ENCODE measurements at places on chromosomes 11 and 22. TPM values are rescaled to one million over a fixed set of nuclear protein-coding genes. Genes with fewer than 3 reads are reported as not detected.

The HYLS1 gene
- 4.4 TPM for total RNA-seq

DNA sequence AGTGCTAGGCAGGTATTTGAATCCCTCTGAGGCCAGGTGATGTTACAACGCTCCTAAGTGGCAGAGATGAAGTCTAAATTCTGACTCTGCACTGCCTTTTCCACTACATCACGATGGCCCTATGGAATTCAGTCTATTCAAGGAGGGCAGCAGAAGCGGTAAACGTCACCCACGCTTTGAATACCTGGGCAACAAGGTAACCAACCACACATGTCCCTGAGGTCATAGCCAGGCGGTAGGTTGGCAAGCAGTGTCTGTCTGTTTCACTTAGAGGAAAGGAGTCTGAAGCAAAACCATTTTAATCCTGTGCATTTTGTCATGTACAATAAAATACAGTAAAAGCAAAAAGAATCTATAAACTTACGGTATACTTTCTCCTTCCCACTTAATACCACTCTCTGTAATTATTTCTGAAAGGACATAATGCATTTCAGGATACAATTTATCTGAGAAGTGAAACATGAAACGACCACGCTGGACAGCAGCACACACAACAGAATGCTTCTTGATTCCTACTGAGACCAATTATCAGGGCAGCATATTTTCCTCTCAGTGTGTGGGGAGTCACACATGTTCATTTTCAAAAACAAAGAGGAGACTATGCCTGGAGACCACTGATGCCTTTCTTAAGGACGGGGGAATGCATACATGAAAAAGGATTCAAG lies 51.3 kb downstream of the PRDM10 start:
- no peak for DNase-seq

- no peak for DNase-seq
These were observed 48.2 kb downstream of the BSX start for GRCh38 chr11:122933416-122933815.

DNA sequence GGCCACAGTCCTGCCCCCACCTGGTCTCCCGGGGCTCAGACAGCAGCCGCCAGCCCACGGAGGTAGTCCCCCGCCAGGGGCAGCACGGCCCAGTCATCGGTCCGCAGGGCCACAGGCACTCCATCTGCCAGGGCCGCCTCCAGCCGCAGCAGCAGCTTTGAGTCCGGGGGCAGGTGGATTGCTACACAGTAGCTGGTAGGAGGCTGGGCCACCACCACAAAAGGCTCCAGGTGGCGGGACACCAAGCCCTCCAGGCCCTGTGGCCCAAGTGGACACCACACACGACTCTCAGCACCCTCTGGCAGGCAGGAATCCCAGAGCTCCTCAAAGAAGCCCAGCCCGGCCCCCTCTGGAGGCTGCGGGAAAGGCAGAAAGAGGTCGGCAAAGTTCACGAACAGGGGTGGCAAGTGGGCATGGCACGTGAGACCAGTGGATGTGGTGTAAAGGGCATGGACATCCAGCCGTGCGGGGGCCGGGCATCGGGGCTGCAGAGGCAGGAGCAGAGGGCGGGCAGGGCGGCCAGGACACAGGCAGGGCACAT lies 2.9 kb downstream of the AP5B1 start:
- DNase-seq: no peak

The PVALB gene
- total RNA-seq: 0.99 TPM

GRCh38 chr11:7896009-7896785 lies 34.9 kb downstream of the OR10A6 start:
- DNase-seq: no peak

- DNase-seq: peak; percentile 59
These were observed 320 bp upstream of the PHLDA2 start for GRCh38 chr11:2929531-2929949.

DNA sequence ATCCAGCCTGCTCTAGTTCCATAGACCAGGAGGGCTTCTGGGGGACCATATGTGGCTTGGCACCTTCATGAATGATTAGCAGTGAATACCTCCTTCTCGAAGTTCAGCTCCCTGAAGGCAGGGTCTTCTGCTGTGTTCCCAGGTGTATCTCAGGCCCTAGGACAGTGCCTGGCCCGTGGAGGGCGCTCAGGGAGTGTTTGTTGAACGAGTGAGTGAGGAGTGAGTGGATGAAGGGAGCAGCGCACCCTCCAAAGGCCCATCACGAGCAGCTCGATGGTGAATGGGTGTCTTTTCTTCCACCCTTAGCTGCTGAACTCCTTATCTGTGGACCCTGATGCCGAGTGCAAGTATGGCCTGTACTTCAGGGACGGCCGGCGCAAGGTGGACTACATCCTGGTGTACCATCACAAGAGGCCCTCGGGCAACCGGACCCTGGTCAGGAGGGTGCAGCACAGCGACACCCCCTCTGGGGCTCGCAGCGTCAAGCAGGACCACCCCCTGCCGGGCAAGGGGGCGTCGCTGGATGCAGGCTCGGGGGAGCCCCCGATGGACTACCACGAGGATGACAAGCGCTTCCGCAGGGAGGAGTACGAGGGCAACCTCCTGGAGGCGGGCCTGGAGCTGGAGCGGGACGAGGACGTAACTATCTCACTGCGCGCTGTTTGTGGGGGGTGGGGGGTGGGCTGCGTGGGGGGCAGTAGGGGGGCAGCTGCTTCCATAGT lies 9.5 kb downstream of the ANO1 start:
- DNase-seq: no peak

GRCh38 chr22:28148816-28149465 lies 229.9 kb upstream of the PITPNB start:
- no peak for DNase-seq

DNA sequence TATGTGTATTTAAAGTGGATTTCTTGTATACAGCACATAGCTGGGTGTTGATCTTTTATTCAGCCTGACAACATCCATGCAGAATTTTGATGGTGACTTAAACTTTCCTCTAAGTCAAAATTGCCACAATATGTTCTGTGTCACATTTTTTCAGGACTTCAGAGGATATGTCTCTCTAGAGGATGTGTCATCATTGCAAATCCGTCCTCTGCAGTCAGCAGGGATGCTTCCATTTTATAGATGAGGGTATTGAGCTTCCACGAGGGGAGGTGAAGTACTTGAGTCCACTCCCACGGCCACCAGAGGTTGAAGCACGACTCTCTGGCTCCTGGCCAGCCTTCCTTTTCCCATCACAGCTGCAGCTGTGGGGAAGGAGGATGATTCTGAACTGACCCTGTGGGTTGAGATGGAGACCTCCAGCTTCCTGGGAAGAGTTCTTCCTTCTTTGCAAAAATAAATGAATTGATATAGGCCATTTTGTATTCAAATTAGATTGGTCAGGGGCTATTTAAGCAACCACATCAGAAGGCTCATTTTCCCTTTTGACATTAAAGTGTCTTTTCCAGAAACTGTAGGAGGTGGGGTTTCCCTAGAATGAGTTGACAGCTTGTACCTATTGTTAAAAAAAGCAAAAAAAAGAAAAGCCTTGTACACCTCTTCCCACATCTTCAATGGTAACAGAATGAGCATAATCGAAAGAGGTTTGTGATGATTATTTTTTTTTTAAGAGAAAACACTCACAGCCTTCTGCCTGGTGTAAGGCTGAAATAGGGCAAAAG lies 55.2 kb upstream of the MYEOV start:
- DNase-seq: no peak

DNA sequence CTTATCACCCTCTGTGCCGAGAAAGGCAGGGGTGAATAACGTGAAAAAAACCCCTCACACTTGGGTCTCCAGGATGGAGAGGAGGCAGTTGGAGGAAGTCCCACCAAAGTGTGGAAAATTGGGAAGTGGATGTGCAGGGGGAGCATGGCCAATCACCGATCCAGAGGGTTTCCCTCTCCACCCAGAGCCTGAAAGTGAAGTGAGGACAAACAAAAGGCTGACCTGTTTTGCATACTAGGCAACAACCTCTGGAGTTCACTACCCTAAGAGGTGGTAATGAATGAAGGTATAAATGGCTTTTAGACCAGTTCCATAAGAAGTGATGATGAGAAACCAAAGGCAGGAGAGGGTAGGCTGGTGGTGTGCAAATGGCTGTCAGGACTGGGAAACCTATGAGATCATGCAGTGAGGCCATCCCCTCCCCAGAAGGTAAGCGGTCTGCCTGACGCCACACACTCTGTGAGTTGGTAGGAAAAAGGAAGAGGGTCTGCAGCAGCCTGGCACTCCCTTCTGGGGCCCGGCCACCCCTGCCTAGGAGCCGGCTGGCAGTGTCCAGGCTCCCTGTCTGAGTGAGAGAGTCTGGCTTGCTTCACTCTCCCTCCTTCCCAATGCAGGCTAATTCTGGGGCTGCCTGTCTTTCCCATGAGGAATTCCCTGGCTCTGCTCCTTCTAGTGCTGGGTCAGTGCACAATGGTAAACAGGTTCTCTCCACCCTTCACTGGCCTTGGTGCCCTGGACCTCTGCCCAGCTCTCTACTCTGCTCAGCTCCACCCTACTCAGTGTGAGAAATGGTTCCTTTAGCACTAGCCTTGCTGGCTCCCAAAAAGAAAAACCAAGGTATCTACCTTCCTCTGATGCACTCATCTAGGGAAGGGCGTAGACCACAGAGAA lies 15.6 kb downstream of the TBC1D10A start:
- no peak for DNase-seq

The PSMA1 gene
- 155 TPM for total RNA-seq

The EIF4ENIF1 gene
- total RNA-seq: 41.2 TPM

DNA sequence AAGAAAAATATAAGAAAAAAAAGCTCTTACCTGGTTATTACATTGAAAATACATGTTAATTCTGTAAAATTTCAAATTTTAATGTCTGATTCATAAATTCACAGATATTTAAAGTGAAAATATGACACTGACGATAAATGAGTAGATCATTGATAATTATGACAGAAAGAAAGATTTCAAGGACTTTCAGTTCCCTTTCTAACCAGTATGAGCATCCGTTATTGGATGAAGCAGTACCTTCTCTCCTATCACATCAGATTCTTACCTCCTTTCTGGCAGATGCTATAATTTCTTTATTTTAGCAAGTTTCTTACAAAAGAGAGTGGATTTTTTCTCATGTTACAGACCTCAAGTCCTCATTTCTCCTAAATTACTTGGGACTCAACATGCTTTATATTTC lies 847.3 kb downstream of the JRKL start:
- no peak for DNase-seq

DNA sequence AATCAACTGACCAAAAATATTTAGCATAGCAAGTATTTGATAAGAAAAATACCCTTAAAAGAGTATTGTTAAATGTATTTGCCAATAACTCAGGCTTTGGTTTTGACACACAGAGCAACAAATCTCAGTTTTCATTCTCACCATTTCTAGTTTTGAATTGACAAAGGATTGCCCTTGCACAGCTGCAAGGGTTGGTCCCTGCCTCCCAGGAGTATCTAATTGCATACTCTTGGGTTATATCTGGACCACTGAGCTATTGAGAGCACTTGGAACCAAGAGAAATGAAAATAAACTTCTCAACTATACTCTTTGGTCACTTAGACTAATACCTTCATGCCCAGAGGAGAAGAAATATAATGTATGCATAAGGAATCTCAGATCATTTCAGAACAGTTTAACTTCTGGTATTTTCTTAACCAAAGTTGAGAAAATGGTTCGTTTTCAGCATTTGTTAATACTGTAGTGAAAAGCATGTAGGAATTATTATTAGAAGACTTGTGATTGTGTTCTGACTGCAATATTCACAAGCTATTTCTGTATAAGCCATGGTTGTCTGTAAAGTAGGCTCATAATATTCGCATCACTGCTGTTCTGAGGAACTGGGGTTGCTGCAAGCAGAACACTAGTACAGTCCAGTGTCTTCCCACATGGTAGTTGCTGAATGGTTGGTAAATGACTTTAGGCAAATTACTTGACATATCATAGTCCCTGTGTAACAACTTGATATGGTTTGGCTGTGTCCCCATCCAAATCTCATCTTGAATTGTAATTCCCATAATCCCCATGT lies 7.9 kb downstream of the C2CD3 start:
- no peak for DNase-seq

The KRTAP5-7 gene
- total RNA-seq: not detected

- DNase-seq: no peak
These were observed 14.3 kb downstream of the MTFP1 start for GRCh38 chr22:30439836-30440235.

DNA sequence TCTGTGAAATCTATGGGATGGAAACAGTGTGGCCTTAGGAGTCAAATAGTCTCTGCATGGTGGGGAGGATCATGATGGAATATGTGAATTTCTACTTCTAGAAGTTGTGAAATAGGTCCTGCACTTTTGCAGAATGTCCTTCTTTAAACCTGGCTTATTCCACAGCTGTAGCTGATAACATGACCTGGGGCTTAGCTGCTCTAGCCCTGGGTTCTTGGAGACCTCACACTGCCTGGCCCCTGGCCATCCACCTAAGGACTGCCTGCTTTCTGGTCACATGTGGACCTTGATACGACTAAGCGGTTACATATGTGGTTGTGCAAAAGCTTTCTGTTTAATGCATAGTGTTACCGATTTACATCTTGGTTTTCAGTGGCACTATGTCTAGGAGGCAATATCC lies 88.2 kb downstream of the SWAP70 start:
- no peak for DNase-seq

DNA sequence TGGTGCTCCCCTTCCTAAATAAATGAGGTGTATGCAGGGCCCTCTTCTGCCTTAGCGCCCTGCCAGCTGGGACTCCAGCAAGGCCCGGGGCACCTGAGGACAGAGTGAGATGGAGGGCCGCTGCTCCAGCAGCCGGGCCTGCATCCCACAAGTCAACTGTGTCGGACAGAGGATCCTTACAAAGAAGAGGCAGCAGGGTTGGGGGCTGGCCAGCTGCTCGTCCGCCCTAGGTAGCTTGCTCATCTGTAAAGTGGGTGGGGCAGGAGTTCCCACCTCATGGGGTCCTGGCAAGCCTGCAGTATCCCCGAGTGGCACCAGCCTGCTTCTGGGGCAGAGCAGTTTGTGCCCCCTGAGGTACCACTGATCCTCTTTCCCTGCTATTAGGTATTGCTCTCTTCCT lies 7.6 kb downstream of the TMEM121B start:
- DNase-seq: no peak

The PATE1 gene
- not detected for total RNA-seq

- DNase-seq: no peak
These were observed 10.1 kb downstream of the STIM1 start for GRCh38 chr11:3865388-3866193.

- DNase-seq: no peak
These were observed 31.8 kb downstream of the SLCO2B1 start for GRCh38 chr11:75182664-75183063.

Measured in natural killer cell (primary cell).